NCI-H1105 (cell line): ENCODE measurements at places on chromosomes 3 and 15.

- no peak for DNase-seq
Measured at GRCh38 chr3:30353711-30354467, 252.5 kb upstream of the TGFBR2 start.

- no peak for DNase-seq
Measured at GRCh38 chr3:4406746-4407568, 60.1 kb downstream of the SUMF1 start.

GRCh38 chr3:18051306-18051705 lies 308.9 kb upstream of the TBC1D5 start:
- no peak for DNase-seq

DNA sequence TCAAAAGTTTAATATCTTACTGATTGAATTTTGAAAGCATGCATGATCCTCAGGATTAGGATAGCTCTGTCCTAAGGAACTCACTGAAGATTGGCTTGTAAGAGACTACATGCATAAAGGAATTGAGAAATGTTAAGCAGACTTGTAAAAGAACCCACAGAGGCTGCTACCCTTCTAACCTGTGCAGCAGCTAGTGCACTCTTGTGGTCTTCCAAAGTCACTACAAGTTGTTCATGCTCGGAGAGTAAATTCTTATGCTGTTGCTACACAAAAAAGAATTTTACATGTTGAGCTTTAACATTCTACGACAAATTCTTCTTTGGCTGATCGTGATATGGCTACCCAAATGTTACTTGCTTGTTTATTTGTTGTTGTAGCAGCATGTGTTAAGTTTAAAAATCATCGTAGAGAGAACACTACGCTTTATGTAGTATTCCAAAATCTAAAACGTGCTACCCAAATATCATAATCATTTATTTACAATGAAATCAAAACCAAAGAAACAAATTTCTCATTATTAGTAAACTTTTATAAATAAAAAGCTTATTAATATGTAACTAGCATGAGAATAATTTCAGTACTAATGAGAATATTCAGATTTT lies 55.0 kb downstream of the GOLIM4 start:
- DNase-seq, result peak; percentile 65

GRCh38 chr15:80404057-80404760 lies at the start of gene ARNT2:
Gene ARNT2 (plus strand): TSS chr15:80404382. CDS start chr15:80404516, 134 bp downstream.
- no peak for DNase-seq

- DNase-seq, result no peak
Measured at GRCh38 chr3:141311170-141311495, 57.2 kb upstream of the ZBTB38 start.

DNA sequence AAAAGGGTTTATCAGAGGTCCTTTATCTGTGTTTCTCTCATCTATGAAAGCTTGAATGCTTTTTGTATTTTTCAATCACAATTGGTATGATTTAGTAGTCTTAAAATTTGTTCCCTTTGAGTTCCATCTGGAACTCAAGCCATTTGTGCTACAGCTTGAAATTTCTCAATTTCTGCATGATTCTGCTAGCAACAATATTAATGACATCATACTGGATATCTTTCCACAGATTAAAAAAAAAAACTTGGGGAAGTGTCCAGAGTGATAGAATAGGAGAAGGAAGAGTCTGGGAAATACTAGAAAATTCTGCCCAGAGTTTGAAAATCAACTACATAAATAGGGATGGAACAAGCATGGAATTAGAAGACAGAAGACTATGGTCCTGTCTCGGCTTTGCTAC lies 9.3 kb upstream of the FBN1 start:
- DNase-seq, result no peak

DNA sequence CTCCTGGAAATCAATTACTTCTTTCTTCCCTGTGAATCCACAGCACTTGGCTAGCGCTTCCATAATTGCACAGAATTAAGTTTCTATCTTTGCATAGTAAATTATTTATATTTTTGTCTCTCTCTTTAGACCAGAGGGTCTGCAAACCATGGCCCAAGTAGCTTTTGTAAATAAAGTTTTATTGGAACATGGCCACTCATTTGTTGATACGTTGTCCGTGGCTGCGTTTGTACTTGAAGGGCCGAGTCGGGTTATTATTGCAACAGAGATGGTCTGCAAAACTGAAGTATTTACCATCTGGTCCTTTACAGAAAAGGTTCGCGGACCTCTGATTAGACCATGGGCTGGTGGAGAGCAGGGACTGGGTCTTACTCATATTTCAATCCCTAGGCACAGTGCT lies 102.5 kb downstream of the RPLP1 start:
- DNase-seq, result no peak

DNA sequence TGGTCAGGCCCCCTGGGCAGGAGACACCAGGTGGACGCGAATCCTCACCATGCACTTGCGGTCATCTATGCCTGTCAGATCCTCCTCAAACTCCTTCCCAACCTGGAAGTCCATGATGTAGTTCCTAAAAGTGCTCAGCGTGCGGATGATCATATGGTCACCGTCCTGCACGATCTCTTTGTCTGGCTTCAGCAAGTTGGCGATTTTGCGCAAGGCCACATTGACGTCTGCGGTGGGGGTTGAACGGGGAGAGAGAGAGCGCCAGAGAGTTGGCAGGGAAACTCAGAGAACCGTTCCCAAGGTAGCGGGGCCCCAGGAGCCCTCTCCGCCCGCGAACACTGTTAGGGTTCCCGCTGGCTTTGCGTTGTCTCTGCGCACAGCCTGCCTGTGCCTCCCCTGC lies 809 bp downstream of the RBP1 start:
- DNase-seq, result no peak

- no peak for DNase-seq
Measured at GRCh38 chr3:81643721-81644120, 117.7 kb downstream of the GBE1 start.

DNA sequence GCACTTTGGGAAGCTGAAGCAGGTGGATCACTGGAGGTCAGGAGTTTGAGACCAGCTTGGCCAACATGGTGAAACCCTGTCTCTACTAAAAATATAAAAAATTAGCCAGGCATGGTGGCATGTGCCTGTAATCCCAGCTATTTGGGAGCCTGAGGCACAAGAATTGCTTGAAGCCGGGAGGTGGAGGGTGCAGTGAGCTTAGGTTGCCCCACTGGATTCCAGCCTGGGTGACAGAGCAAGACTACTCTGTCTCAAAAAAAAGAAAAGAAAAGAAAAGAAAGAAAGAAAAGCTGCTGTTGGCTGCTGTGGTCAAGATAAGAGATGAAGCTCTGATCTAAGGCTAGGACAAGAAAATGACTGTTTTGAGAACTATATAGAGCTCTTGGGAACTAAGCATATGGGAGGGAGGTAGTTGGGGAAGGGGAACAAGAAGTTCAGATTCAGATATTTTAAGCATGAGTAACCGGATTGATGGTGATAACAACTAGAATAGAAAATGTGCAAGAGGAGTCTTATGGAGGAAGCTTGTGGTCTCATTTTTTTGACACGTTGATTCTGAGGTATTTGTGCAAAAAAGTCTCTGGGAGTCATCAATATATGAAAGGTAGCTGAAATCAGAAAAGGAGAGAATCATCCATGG lies 25.7 kb downstream of the DNAH12 start:
- DNase-seq, result no peak

GRCh38 chr3:70264122-70264780 lies 48.2 kb downstream of the MDFIC2 start:
- no peak for DNase-seq

DNA sequence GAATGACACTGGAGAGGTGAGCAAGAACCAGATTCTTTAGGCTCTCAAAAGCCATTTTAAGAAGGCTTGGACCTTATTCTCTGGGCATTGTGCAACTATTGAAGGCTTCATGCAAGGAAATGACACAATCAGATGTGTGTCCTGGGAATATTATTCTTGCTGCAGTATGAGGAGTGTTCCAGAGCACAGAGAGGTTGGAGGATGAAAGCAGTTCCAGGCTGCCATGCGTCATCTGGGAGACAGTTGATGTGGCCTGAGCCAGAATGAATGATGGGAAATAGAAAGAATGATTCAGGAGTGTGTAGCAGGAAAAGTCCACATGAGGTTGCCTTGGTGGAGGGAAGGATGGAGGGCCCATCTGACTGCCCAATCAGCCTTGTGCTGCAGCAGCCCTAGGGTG lies 123.1 kb downstream of the CHCHD6 start:
- DNase-seq, result no peak

DNA sequence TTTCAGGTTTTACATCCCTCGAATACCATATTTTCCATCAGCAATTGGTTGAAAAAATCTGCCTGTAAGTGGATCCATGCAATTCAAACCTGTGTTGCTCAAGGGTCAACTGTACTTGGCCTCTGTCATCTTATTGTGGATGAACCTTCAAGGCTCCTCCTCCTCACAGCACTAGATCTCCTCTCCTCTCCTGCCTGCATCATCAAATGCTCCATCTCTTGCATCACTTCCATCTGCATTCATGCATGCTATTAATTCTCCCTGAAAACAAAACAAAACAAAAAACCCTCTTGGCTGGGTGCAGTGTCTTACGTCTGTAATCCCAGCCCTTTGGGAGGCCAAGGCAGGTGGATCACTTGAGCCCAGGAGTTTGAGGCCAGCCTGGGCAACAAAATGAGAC lies 10.1 kb downstream of the BCL2L10 start:
- DNase-seq, result no peak

GRCh38 chr15:76517910-76518309 lies 181.3 kb downstream of the ISL2 start:
- no peak for DNase-seq

GRCh38 chr3:52231502-52232278 lies 6.2 kb upstream of the TLR9 start:
- DNase-seq, result peak; percentile 31
